ENCODE measurements at places on chromosomes 3 and 15.

GRCh38 chr3:121690777-121691405 lies 30.2 kb upstream of the HCLS1 start:
- no peak for DNase-seq

GRCh38 chr3:125087768-125088391 lies 32.1 kb upstream of the HEG1 start:
- DNase-seq = no peak

DNA sequence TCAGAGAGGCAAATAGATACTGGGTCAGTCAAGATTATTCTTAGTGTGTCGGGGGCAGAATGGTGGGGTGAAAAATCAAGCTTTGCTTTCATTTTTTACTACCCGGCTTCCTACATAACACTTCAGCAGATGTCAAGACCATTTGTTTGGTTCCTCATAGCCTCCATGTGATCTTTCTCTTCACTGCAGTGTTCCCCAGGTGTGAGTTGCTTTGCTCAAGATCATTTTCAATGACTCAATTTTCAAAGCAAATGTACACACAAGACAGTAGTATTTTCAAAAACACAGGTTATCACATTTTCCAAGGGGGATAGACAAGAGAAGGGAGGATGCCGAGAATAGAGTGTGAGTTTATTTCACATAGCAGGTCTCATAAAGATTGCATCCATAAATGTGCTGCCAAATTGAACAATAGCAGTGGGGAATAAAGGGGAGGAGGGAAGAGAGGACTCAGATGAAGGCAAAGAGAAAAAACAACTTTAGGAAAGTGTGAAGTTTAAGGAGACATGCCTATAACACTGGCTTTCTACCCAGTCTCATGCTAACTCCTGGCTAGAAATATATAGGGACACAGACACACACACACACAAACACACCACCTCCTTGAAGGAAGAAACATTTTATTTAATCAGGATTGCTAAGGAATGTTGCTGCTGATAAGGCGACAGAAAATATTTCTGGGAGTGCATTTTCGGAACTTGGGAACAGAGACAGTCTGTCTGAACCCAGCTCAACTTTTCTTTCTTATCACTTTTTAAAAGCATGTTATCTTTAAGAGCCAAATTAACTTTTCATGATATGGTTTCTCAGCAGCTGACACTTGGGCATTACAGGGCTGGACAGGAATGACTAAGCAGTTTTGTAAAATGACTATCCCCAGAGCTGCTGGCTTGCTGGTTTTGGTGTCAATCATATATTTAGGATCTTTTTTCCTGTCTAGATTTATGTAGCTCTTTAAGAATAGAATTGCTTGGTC lies 402.4 kb downstream of the RBMS3 start:
- no peak for DNase-seq

DNA sequence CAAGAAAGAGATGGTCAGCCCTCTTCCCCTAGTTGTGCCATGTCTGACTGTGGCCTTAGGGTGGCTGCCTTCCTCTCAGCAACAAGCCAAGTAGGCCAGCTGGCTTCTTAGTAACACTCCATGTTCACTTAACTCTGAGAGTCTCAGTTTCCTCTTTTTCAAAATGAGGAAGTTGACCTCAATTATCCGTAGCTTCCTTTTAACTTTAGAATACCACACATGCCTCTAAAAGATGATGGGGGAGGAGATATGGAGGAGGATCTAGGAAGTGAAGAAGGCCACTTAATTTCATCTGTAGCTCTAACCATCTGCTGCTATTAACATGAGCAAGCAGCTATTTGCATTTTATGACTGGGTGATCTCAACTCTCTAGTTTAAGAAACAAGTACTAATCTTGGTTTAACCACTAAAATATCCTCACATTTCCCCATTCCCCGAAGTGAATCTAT lies 32.9 kb downstream of the CD200R1L start:
- DNase-seq = no peak

GRCh38 chr3:190902292-190902691 lies 39.8 kb upstream of the GMNC start:
- no peak for DNase-seq

- no peak for DNase-seq
Observed at GRCh38 chr3:124791142-124791541, 60.9 kb downstream of the UMPS start.

DNA sequence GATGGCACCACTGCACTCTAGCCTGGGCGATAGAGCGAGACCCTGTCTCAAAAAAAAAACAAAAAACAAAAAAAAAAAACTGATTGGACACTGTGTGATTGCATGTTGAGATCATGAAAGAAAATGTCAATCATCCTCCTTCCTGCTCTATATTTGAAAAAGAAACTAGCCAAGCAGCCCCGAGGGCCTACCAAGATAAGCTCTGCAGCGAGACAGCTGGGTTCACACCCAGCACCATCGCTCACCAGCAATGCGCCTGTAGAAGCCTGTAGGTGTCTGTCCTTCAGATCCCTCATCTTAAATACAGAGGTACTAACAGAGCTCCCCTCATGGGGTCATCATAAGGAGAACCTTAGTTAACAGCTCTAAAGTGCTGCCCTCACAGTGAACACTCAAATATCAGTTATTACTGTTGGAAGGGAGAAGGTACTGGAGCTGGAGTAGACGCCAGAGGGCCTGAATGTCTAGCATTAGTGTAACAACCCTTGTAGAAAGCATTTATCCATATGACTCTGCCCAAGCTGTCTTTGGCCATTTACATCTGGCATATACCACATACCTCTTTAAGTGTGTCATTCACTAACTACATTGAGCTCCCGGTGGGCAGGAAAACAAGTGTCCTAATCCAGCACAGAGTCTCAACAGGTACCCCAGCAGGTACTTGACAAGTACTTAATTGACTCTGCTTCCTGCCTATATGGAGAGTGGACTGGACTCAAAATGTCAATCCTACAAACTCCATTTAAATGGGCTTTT lies 22.9 kb downstream of the MYLK start:
- no peak for DNase-seq

GRCh38 chr15:72770673-72771328 lies 12.8 kb downstream of the ADPGK start:
- DNase-seq = no peak

DNA sequence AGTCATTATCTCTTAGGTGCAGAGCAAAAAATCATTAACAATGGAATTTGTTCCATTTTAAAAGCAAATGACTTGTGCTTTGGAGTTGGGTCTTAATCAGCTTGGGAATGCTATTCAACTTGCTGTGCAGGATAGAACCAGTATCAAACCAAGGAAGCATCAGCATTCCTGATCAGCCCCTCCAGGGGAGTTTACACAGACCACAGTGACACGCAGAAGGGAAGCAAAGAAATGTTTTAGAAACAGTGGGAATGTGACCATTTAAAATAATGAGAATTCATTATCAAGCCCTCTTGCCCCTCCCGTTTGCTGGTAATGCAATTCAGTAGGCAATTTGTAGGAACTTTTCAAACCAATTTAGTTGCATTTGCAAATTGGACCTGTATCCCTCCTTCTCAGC lies 155.1 kb downstream of the LRTM1 start:
- no peak for DNase-seq

All from H9 (cell line).